ENCODE measurements at places on chromosomes 16 and 17. TPM values are rescaled to one million over a fixed set of nuclear protein-coding genes. Genes with fewer than 3 reads are reported as not detected.

Gene NKIRAS2
- 23.5 TPM for total RNA-seq

Gene GABARAP
- total RNA-seq = 440 TPM

Gene MAF
- total RNA-seq = 97.9 TPM

Gene SLC52A1
- not detected for total RNA-seq

Gene CDH5
- 0.26 TPM for total RNA-seq

Gene DPEP1
- not detected for total RNA-seq

Gene CLEC18B
- not detected for total RNA-seq

Gene HSF4
- total RNA-seq = 3.0 TPM

Gene KSR1
- 18.0 TPM for total RNA-seq

Gene NPIPB6
- total RNA-seq = not detected

Gene SLC6A4
- total RNA-seq = not detected

Gene ABCC11
- total RNA-seq = 0.13 TPM

Gene TM4SF5
- total RNA-seq = not detected

Gene HOXB2
- 0.97 TPM for total RNA-seq

Gene KCTD19
- total RNA-seq = 0.11 TPM

Gene IKZF3
- not detected for total RNA-seq

Gene LAT
- 0.78 TPM for total RNA-seq

Gene TNP2
- total RNA-seq = not detected

Gene MON1B
- 16.9 TPM for total RNA-seq

Gene ZNF18
- 12.5 TPM for total RNA-seq

Gene COQ9
- total RNA-seq = 29.0 TPM
